ENCODE measurements at places on chromosomes 6 and 20. TPM values are rescaled to one million over a fixed set of nuclear protein-coding genes. Genes with fewer than 3 reads are reported as not detected.

- DNase-seq = no peak
These were observed 419.3 kb upstream of the HS3ST5 start for GRCh38 chr6:114762145-114762544.

- DNase-seq = peak; percentile 48
These were observed 128.0 kb downstream of the UST start for GRCh38 chr6:148874698-148875293.

DNA sequence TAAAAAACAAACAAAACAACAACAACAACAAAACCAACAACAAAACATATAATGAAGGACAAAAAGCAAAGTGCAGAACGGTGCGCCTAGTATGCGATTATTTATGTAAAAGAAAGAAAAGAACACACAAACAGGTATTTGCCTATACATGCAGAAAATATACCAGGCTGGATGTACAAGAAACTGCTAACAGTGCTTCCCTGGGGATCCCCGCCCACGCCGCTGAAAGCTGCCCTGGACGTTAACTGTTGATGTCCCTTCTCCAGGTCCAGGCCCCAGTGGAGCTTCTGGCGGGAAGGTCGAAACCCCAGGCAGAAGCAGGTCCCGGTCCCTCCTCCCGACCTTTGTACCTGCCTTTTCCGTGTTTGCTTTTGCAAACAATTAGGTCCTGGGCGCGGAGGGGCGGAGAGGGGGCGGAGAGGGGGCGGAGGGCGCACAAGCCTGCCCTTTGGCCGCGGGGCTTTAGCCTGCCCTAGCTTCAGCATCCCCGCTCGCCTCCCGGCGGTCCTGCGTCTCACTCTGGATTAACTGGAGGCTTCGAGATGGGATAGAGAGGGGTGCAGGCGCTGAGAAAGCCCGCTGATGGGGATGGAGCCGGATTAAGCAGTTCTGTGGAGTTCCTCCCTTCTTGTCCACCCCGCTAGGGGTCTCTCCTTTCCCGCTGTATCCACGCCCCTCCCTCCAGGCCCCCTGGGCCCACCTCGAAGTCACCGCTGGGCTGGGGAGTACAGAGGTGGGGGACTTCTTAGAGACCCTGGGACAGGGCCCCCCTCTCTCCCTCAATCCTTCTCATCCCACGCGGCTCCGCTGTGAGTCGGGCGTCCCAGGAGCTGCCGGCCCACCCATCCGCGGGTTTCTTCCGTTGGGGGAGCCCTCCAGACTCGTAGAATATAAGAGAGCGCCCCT is 8.2 kb upstream of the AHCY start:
- DNase-seq = no peak

- DNase-seq = no peak
These were observed 12.7 kb upstream of the GATA5 start for GRCh38 chr20:62488470-62488869.

- DNase-seq = no peak
These were observed 578.5 kb downstream of the BMP2 start for GRCh38 chr20:7346026-7346425.

- DNase-seq = no peak
These were observed 41.2 kb upstream of the POLR1H start for GRCh38 chr6:30019819-30020218.

DNA sequence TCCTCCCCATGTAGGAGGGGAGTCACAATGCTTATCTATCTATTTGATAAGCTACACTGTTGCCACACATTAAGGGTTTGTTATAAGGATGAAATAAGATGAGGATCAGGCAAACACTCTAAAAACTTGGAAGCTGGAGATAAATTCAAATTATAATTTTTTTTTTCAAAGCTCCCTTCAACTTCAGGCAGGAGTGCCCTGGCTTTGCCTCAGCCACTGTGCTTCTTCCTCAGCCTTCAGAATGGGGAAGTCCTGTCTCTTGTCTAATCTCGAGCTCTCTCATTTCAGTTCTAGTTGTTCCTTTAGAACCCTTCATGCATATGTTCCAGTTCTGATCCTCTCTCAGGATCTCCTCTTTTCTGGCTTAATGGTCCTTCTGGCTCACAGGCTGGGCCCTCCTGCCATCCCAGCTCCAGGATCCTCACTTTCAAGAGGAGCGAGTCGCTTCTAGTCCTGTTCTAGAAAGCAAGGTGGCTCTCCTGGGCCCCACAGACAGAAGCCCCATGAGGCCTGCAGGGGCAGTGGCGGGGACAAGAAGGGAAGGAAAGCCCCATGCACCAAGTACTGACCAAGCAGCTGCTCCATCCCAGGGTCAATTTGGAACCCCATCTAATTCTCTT is 164.3 kb downstream of the VEGFA start:
- no peak for DNase-seq

DNA sequence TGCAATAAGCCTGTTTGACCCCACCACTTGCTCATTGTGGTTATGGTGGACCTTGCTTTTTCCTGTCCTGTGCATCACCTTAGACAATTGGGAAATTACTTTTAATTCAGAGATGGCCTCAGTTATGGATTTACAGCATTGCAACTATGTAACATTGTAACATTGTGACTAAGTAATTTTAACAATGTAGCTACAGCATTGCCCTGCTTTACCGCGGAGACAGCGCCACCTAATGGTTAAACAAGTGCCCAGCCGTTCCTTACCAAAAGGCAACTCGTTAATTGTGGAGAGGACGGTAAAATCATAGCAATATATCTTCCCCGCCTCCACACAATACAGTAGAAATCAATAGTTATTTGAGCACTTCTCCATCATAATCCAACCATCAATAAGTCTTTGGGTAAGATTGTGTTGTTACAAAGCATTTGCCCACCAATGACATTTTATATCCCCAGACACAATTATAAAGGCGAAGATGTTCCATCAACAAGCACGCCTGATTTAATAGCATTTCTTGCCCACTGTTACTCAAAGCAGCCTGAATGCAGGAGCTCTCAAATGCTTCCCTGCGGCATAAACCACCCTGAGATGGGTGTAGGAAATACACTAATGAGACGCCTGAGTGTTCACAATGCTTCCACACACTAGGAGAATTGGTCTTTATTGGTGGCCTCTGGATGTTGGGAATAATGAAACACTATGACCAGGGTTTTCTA is 93.7 kb downstream of the PROKR2 start:
- peak; percentile 77 for DNase-seq

RAET1E gene
- total RNA-seq = 0.63 TPM

TM9SF4 gene
- total RNA-seq = 20.0 TPM

LIN28B gene
- not detected for total RNA-seq

CTCFL gene
- total RNA-seq = not detected

DLL1 gene
- 4.9 TPM for total RNA-seq

GRCh38 chr6:141752677-141753076 is 380.0 kb upstream of the GJE1 start:
- no peak for DNase-seq

- DNase-seq = peak; percentile 18
These were observed 97.1 kb upstream of the PTPN1 start for GRCh38 chr20:50413088-50413500.

PSORS1C1 gene
- total RNA-seq = 7.0 TPM

CALHM6 gene
- total RNA-seq = 1.6 TPM

- DNase-seq = no peak
These were observed 33.3 kb downstream of the FAM50B start for GRCh38 chr6:3882431-3882830.

DNA sequence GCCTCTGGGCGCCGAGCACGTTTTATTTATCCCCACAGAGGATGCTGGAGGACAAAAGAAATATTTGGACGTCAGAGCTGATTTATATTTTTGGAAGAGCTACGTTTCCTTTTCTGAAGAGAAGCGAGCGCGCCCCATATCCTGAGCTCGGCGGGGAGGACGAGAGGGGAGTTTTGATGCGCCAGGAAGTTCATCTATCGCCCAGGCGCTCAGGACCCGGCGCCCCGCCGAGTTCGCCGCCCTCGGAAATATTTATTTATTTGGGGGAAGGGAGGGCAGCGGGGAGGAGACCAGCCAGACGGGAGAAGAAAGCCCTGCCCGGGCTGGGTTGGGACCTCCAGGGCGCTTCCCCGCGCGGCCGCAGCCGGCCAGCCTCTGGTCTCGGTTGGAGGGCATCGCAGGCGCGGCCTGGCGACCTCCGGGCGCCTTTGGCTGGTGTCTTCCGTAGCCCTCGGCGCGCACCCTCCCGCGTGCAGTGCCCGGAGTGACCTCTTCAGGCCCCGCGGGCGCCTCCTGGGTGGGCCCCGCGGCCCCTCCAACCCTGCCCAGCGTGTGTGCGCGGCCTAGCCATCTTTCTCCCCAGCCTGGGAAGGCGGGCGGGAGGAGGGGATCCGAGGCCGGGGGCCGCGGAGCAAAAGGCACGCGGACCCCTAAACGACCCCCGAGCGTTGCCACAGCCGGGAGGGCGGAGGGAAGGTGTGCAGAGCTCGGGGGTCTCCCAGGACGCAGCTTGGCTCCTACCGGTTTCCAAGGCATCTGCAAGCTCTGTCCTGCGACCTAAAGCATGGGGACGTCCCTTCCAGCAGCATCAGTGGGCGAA is 5.4 kb upstream of the FOXF2 start:
- DNase-seq = no peak

SYTL3 gene
- total RNA-seq = 10.5 TPM

GRCh38 chr6:38687549-38687948 is 15.4 kb downstream of the GLO1 start:
- no peak for DNase-seq

GRCh38 chr20:36202891-36203338 is 33.4 kb upstream of the AAR2 start:
- peak; percentile 41 for DNase-seq

TREM1 gene
- total RNA-seq = not detected

GRCh38 chr6:160995271-160995670 is 3.7 kb downstream of the MAP3K4 start:
- no peak for DNase-seq

- DNase-seq = no peak
These were observed 2.2 kb downstream of the FAM120B start for GRCh38 chr6:170308761-170309160.

CEP162 gene
- total RNA-seq = 21.4 TPM

CLVS2 gene
- total RNA-seq = not detected

DNA sequence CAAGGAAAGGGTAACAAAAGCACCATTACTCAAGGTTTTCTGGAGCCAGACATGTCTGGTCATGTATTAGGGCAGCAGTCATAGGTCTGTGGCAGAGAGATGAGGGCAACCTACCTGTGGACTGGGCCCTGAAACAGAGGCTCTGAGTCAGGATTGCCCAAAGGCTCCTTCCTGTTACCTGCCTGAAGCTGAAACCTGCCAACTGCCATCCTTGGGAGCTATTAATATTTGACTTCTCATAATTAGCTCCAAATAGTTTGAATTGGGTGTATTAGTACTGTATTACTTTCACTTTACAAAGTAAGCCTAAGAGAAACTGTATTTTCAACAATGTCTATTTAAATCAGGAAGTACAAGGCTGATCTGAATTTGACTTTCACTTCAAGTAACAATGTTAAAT is 72.0 kb upstream of the TBX18 start:
- DNase-seq = no peak

DNA sequence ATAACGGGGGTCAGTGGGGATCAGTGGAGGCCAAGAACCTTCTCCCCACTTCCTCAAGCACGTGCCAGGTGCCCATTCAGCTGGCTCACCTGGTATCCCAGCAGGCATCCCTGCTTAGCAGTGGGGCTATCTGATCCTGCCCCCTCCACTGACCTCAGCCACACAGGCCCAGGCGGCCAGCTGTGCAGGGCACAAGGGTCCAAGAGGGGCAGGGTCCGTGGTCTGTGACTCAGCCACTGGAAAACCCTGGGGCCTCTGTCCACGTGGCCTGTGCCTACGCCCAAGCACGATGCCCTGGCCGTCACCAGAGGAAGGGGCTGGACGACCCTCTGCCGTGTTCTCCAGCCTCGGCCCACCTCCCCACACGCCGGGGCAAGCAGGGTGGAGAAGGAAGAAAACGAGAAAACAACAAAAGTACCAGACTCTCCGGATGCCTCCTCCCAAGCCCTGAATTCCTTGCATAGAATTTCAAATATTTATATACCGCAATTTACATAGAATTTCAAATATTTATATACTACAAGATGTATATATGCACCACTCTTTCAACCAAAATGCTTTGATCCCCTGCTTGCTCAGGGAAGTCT is 12.1 kb downstream of the PXDC1 start:
- no peak for DNase-seq

DNA sequence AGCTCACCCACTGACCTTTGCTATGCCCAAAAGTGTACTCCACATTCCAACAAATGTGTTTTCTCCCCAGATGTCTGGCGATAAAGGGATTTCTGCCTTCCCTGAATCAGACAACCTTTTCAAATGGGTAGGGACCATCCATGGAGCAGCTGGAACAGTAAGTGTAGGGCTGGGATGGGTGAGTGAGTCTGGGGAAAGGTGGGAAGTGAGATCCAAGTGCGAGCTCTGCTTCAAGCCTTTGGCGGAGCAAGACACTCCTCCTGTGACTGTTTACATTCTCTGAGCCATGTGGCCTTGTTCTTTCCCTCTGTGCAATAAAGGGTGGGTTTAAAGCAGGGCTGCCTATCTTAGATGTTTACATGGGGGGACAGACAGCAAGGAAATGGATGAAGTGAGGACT is 1.9 kb downstream of the UBE2C start:
- DNase-seq = no peak

DNA sequence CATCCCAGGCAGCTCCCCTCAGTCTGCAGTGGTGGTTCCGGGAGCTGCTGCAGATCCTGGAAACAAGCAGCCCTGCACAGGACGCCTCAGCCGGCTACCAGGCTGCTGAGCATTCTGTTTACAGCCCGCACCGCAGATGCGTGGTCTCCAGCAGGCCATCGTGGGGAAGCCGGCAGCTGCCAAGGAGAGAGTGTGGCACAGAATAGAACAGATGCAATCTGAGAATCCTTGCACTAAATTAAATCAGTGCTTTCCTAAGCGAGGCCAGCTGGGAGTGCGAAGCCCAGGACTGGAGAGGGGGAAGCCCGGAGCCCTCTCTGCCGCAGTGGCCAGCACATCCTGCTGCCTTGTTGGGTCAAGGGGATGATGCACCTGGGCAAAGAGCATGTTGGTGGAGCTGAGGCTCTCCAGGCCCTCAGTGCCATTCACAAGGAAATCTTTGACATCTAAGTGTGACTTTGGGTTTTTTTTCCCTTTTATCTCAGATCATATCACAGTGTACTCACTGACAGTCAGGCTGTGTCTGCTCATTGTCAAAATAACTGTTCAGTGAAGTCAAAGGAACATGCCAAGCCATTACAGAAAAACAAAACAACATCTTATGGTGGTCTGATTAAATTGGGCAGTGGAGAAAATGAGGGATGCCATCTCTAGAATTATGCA is 118.1 kb downstream of the SYNDIG1 start:
- DNase-seq = no peak
